Suppressor macrophage (primary cell): ENCODE measurements at places on chromosomes 5 and 9.
A peak's percentile ranks its signal among the peaks of the same experiment; 100 is the strongest.

DNA sequence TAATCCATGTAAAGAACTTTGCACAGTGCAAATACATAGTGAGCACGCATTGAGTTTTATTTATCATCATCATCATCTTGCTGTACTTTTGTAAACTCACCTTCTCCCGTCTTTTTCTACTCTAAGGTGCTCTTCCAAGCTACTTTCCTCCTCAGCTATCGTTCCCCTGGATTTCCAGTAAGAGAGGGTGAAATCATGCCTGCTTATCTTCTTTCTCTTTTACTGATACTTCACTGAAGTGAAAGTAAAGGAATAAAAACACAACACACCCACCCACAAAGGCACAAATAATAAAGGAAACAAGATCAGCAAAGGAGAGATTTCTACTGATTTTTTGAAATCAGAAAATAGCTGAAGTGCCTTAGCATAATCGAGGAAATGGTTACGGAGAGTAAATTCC lies 509.9 kb downstream of the RAB3C start:
- DNase-seq, result no peak

DNA sequence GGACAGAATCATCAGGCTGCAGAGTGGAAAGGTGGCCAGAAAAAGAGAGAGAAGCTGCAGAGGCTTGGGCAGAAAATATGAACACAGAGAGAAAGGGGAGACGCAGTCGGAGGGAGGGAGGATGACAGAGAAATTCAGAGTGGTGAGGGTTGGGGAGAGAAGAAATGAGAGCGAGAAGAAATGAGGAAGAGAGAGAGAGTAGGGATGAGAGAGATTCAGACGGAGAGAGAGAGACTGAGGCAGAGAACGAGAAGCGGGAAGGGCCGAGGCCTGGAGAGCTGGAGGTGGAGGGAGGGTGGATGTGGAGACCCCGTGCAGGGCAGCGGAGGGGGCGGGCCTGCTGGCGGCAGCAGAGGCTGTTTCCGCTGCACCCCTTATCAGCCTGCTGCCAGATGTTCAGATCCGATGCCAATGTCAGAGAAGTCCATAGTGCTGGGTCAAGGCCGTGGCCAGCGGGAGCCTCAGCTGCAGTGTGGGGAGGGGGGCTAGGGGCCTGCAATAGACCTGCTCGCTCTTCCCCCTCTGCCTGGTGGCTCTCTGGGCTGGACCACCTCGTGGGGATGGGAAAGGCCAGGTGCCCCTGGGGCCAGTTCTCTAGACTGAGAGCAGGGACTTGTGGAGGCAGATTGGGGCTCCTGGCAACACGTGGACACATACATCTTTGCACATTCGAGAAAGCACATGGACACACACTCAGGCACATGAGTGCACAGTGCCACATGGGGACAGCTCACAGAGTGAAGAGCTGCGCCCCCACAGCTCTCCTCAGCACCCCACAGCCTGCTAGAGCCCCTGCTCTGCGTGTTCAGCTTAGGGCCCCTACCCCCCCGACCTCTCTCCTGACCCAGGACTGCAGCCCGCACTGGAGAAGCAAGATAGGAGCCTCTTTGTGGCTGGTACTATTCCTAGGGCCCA lies 4.9 kb upstream of the NR5A1 start:
- no peak for DNase-seq

DNA sequence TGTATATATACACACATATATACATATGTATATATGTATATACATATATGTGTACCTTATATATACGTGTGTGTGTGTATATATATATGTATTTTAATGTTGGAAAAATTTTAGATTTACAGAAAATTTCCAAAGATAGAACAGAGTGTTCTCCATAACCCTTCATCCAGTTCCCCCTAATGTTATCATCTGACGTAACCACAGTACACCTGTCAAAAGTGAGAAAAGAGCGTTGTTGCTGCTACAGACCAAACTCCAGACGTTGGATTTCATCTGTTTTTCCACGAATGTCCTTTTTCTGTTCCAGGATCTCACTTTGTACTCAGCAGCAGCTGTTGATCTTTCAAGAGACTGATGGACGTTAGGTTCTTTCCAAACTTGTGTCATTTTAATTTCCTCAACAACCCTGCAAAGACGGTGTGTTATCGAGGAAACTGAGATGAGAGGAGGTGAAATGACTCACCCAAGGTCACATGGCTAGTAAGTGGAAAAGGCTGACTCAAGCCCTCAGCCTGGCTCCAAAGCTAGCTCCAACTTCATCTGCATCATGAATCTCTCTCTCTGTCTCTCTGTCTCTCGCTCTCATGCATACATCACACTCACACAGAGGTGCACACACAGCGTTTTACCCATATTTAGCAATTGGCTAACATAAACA lies 17.0 kb upstream of the NTNG2 start:
- no peak for DNase-seq

DNA sequence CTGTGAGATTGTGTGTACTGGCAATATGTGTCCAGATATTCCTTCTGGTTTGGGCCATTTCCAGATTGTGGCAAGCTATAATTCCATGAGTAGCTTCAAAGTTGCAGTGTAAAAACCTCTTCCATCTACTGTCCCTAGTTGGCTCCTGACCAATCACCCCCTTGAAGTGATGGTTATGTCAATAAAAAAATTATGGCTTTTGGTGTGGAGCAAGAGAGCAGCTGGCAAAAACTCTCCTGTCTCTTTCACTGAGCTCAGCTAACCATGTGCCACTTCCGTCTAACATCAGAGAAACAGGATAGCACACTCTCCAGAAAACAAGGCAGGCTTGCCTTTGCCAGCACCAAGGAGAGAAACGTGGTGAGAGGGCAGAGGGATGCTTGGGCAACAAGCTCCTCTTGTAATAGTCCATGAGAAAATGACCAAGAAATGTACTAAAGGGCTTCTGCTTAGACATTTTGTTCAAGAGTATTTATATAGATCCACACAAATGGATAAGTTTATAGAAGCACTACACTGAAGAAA lies 914.4 kb upstream of the SEMA6A start:
- no peak for DNase-seq

DNA sequence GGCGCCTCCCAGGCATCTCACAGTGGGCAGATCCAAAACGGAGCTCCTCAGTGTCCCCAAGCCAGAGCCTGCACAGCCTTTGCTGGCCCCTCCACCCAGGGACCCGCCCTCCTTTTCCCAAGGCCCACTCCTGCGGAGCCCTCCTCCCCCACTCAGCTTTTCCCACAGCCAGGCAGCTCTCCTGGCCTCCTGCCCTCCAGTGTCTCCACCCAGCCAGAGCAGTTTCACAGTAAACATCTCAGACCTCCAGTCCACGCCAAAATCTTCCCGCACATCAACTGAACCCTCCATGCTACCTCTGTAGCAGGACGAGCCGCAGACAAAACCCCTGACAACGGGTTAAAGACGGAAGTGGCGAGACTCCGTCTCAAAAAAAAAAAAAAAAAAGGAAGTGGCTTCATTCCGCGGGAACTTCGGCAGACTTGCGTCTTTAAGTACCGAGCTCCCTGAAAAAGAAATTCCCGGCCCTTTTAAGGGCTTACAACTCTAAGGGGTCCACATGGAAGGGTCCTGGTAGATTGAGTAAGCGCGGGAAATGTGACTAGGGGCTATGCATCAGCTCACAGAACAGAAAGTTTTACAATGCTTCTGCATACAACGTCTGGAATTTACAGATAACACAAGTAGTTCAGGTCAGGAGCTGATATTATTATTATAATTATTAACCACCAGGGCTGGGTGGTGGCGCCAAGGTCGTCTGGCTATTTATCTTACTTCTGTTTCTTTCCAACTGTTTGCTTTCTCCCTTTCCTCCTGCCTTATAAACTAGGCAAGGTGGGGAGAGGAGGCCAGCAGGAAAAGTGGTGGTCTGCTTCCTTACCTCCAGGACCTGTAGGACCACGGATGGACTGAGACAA lies 11.4 kb upstream of the GRIN1 start:
- DNase-seq, result peak; percentile 81

DNA sequence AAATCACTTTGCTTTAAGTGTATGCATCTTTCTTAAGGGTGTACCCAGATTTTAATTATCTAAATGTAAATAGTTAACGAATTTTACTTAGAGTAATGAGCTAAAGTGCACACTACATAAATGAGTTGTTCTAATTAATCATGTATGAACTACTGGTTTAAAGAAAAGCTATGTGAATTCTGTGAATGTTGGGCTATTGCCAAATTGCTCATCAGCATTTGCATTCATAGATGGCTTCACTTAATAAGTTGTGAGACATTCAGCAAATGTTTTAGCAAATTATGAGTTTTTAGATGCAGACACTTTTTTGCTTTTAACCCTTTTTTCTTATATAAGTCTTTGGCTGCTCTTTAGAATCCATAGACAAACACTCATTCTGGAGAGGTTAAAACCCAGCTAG lies 175.7 kb downstream of the PBX3 start:
- DNase-seq, result no peak

DNA sequence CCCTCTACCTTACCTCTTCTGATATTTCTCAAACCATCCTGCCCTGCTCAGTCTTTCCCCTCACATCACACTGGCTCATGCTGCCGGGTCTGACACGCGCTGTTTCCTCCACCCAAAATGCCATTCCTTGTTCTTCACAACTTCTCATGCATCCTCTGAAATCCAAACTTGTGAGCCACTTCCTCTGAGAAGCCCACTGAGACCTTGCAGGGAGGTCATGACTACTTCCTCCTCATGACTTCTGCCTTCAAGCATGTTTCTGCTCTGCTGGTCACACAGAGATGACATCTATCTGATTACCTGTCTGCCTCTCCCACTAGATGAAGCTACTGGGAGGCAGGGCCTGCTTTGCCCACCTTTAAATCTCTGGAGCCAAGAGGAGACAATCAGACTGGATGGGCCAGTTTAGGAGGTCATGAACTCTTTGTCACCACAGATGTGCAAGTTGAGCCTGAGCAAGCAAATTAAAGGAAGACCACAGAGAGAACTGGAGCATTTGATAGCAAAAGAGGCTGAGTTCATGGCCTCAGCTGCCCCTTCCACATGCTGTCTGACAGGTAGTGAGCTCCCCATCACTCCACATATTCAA lies 119.8 kb upstream of the TBC1D2 start:
- peak; percentile 81 for DNase-seq

GRCh38 chr5:177526191-177526590 lies 9.4 kb upstream of the DDX41 start:
- no peak for DNase-seq

DNA sequence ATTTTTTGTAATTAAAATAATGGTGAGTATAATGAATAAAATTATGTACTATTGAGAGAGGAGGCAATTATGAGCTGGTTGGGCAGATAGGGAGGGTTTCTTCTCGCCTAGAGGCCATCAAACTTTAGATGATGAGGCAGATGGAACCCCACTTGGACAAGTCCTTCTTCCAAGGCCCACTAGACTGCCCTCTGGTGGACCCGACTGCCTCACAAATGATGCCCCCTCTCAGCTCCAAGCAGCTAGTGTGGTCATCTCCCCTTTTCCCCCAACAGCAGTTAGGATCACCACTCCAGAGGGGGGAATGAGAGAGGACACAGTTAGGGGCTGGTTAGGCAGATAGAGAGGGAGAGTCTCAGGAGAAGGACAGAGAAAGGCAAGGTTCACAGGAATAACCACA lies 348.0 kb upstream of the CDH18 start:
- DNase-seq, result no peak

DNA sequence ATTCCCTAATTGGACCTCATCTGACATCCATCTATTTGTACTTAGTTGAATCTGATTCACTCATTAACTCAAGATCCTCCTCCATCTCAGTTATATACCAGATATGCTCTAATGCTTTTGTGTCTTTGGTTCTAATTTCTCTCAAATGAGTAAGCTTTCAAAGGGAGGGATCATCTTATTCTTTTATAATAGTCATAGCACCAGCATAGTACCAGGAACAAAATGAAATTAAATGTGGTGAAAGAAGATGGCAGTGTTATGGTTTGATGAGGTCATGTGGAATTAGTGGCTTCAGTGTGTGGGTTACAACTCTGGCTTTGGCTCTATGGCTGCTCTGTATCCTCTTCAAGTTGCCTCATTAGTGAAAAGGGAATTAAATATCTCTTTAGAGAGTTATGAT lies 32.5 kb upstream of the ZNF366 start:
- no peak for DNase-seq

GRCh38 chr5:31449174-31449573 lies 82.7 kb downstream of the DROSHA start:
- DNase-seq, result no peak

DNA sequence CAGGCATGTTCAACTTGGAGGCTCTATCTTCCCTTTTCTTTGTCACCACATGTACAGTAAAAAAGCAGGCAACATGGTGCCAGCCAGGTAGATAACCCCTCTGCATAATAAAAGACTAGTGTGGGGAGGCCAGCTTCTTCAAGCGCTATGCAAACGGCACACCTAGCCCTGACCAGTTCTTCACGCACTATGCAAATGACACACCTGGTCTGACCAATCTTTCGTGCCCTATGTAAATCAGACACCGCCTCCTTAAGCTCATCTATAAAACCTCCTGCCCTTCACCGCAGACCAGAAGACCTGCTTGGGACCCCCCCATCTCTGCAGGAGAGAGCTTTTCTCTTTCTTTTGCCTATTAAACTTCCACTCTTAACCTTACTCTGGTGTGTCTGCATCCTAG lies 28.1 kb upstream of the UGCG start:
- no peak for DNase-seq

- DNase-seq, result no peak
Measured at GRCh38 chr5:116375926-116376325, 198.7 kb downstream of the SEMA6A start.

- DNase-seq, result peak; percentile 87
Measured at GRCh38 chr9:111759762-111760639, 34.7 kb downstream of the SHOC1 start.

GRCh38 chr9:126799034-126799433 lies 5.8 kb upstream of the ZBTB43 start:
- no peak for DNase-seq

DNA sequence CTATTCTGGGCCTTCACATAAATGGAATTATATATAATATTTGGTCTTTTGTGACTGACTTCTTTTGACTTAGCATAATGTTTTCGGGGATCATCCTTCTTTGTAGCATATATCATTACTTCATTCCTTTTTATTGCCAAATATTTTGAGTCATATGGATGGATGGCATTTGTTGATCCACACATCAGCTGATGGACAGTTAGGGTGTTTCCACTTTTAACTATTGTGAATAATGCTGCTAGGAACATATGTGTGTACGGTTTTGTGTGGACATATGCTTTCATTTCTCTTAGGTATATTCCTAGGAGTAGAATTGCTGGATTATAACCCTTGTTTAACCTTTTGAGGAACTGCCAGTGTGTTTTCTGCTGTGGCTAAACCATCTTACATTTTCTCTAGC lies 249.6 kb downstream of the FANCC start:
- DNase-seq, result no peak

DNA sequence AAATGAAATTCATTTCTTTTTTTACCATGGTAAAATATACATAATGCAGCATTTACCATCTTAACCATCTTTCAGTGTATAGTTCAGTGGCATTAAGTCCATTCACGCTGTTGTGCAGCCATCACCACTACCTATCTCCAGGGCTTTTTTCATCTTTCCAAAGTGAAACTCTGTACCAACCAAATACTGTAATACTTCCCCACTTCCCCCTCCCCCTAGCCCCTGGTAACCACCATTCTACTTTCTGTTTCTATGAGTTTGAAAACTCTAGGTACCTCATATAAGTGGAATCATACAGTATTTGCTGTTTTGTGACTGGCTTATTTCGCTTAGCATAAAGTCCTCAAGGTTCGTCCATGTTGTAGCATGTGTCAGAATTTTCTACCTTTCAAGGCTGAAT lies 23.4 kb downstream of the SPAAR start:
- no peak for DNase-seq
